ENCODE measurements at places on chromosomes 16 and 17.

DNA sequence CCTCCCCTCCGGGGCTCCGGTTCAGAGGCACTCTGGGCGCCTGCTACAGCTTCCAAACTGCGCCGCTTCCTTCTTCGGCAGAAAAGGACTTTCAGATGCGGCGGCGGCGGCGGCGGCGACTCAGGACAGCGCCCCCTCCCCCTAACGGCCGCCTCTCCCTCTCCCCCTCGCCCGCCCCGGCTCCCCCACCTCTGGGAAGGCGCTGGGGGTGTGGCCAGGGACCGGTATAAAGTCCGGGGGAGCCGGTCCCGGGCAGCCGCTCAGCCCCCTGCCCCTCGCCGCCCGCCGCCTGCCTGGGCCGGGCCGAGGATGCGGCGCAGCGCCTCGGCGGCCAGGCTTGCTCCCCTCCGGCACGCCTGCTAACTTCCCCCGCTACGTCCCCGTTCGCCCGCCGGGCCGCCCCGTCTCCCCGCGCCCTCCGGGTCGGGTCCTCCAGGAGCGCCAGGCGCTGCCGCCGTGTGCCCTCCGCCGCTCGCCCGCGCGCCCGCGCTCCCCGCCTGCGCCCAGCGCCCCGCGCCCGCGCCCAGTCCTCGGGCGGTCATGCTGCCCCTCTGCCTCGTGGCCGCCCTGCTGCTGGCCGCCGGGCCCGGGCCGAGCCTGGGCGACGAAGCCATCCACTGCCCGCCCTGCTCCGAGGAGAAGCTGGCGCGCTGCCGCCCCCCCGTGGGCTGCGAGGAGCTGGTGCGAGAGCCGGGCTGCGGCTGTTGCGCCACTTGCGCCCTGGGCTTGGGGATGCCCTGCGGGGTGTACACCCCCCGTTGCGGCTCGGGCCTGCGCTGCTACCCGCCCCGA lies at the start of gene IGFBP4:
TSS of gene IGFBP4 (plus strand) at position 255 of the 792 bp plus-strand sequence. CDS start at position 541, 286 bp downstream.
- DNase-seq, result no peak

DNA sequence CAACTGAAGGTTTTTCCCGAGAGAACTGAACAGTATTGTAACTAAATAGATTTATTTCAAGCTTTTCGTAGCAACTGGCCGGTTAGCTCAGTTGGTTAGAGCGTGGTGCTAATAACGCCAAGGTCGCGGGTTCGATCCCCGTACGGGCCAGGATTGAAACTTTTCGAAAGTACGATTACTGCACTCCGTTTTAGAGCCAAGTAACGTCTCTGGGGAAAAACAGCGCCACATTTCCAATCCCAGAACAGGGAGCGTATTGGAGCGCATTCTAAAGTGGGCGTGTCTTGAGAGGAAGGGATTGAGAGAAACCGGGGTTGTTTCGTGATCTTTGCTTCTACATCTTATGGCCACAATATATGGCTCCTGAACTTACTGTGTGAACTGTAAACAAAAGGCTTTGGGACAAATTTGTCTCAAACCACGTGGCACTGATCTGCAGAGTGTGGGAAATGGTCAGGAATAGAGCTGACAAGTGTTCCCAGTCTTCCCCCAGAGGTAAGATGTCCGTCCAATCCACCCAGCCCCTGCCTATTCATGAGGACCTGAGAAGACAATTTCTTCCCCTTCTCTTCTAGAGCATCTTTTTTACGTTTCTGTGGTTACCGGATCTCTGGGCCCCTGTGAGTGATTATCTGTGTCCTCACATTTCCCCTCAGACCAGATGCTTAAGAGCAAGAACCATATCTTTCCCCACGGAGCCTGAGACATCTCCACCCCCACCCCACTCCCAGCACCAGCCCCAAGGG lies 2.3 kb downstream of the BORCS6 start:
- DNase-seq, result peak; percentile 96

GRCh38 chr17:79464318-79465010 lies 146.4 kb downstream of the RBFOX3 start:
- no peak for DNase-seq

DNA sequence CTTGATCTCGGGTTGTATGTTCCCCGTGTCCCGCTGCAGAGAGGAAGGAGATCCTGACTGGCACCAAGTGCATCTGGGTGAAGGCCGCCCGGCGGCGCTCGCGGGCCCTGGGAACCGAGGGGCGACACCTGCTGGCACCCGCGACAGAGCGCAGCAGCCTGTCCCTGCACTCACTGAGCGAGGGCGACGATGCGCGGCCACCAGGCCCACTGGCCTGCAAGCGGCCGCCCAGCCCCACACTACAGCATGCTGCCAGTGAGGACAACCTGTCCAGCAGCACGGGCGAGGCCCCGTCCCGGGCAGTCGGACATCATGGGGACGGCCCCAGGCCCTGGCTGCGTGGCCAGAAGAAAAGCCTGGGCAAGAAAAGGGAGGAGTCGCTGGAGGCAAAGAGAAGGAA lies 7.5 kb downstream of the BTBD17 start:
- DNase-seq, result no peak

DNA sequence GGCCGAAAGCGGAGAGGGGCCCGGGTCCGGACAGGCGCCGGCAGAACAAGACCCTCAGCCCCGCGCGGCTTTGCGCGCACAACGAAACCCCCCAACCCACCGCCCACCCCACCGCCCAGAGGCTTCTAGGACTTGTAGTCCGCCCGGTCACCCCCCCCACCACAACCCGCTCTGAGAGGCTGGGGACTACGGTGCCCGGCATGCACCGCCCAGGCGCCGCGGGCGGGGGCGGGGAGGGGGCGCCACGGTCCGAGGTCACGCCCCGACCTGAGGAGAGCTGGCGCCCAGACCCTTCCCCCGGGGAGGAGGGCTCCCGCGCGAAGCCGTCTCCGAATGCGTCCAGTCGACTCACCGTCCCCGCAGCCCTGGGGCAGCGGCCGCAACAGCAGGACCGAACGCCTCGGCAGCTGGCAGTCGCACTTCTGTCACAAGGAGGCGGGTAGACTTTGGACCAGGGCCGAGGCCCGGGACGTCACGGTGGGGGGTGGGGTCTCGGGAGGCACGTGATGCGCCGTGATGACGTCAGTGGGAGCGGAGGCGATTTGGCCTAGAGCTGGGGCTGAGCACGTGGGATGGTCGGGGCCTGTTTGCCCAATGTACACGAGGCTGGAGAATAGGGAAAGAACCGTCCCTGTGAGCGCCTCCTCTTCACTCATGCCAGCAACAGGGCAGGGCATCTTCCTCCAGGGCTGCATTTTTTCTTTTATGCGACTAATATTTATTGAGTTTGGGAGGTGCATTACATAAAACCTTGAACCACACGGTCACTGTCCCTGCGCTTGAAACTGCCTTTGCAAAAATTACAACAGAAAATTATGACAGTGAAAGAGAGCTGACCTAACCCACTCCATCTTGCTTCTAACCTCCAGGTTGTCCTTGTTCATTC lies at the start of gene CDIP1:
TSS of gene CDIP1 (minus strand) at position 424 of the 886 bp plus-strand sequence. CDS start 24,643 bp downstream, outside the sequence.
- peak; percentile 90 for DNase-seq

- no peak for DNase-seq
Measured at GRCh38 chr16:67844497-67844896, 2.2 kb upstream of the NUTF2 start.

DNA sequence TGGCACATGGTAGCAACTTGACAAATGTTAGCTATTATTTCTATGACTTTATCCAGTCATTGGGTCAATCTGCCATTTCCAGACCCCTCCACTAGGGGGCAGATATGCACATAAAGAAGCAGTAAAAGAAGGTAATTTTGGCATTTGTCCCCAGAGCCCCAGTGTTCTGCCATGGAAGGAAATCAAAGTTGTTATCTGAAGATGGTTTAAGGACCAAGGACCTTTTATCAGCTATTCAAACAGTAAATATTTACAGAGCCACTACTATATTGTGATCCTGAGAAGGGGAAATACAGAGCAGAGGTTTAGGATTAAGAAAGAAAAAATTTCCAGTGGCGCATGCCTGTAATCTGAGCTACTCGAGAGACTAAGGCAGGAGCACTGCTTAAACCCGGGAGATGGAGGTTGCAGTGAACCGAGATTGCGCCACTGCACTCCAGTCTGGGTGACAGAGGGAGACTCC lies 20.0 kb downstream of the TRAF4 start:
- DNase-seq, result no peak

- DNase-seq, result no peak
Measured at GRCh38 chr16:84919269-84919668, 92.1 kb downstream of the ZDHHC7 start.

- no peak for DNase-seq
Measured at GRCh38 chr16:13118091-13118490, 216.7 kb downstream of the SHISA9 start.

DNA sequence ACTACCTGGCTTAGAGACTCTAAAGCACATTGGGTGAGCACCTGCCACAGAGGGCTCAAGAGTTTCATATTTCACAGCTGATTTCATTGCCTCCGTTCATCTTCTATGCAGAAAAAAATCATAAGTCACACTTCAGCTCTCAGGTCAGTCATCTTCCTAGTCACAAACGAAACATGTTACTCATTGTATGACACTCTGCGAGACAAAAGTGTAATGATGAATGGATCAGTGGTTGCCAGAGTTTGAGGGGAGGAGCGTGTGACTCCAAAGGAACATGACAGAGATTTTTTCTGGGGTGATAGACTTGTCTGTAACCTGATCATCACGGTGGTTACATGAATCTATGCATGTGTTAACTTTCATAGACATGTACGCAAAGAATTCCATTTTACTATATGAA lies 195.2 kb upstream of the CNTNAP4 start:
- no peak for DNase-seq

GRCh38 chr17:28199115-28199514 lies 119.9 kb upstream of the TMEM97 start:
- DNase-seq, result no peak

GRCh38 chr17:58330997-58331814 lies 2.6 kb upstream of the TSPOAP1 start:
- DNase-seq, result no peak

- DNase-seq, result no peak
Measured at GRCh38 chr16:50992350-50993032, 158.6 kb downstream of the SALL1 start.

DNA sequence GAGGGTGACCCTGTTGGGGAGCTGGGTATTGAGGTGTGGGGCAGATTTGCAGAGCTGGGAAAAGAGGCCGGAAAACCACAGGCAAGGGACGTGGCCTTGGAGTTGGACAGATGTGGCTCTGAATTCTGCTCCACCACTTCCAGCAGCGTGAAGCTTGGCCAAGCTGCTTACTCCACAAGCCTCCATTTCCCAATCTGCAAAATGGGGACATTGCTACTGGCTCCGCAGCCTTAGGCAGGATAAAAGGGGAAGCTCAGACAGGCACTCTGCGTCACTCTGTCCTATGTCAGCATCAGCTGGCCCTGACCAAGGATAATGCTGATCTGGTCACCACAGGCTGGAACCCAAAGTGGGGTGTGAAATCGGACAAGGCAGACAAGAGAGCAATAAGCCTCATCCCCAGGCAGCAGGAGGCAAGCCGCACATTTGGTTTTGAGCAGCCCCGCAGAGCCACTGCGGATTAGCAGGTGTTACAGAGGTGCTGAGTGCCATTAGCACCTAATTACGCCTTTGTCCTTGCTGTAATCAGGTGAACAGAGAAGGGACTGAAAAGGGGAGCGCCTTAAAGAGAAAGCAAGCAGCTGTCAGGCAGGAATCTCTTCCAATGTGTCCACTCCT lies 54.8 kb downstream of the SDK2 start:
- DNase-seq, result no peak

DNA sequence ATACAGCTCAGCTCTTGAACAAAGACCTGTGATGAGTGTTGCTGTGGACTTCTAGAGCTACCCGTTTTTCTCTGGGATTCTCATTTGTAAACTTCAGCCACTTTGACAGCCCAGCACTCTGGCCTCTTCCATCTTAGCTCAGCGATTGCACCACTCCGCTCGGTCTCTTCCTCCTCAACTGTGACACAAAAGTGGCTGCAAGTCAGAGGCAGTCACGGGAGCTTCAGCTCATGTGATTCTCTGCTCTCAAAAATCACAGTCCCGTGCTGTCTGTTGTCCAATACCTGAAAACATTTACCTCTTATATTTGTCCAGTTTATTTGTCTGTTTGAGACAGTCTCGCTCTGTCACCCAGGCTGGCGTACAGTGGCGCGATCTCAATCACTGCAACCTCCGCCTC lies 75.7 kb upstream of the DNAH17 start:
- DNase-seq, result no peak

- DNase-seq, result no peak
Measured at GRCh38 chr16:82750068-82750467, 123.3 kb downstream of the CDH13 start.

- peak; percentile 92 for DNase-seq
Measured at GRCh38 chr17:30376621-30377452, 1.9 kb upstream of the CPD start.

DNA sequence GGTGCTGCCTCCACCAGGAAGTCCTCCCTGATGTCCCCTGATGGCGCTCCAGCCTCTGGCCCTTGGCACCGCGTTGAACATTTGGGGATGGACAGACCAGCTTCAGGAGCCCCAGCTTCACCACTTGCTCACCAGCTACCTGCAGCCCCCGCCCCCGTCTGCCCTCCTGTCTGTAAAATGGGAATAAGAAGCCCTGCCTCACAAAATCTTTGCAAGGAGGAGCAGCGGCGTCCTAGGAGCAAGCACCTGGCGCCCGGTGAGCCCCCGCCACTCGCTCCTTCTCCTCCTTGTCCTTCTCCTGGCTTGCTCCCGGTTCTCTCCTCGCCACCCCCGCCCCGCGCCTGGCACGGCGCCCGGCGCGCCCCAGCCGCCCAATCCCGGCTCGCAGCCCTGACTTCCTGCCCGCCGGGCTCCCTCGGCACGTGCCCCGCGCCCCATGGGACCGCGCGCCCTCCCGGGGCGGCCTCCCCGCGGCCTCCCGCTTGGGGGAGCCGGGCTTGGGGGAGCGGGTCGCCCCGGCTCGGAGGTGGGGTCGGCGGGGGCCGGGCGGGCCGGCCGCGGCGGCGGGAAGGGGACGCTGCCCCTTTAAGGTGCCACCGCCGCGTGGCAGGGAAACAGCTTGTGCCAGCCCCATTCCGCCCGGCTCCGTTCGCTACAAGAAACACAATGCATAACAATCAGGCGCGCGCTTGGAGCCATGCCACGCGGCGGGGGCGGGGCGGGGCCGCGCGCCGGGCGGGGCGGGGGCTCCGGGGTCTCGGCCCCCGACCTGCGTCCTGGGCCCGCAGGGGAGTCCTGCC lies 9.1 kb upstream of the PPP1R1B start:
- no peak for DNase-seq

- DNase-seq, result no peak
Measured at GRCh38 chr17:57271821-57272220, 15.5 kb downstream of the MSI2 start.

GRCh38 chr16:49562228-49562627 lies 188.6 kb downstream of the C16orf78 start:
- DNase-seq, result no peak

- no peak for DNase-seq
Measured at GRCh38 chr16:11665071-11665491, 3.2 kb upstream of the SNN start.

GRCh38 chr17:50575581-50576210 lies 15.2 kb downstream of the CACNA1G start:
- DNase-seq, result no peak

GRCh38 chr16:83769397-83770008 lies 38.3 kb upstream of the HSBP1 start:
- no peak for DNase-seq

- no peak for DNase-seq
Measured at GRCh38 chr16:85628645-85629044, 15.5 kb downstream of the GSE1 start.

GRCh38 chr16:62568926-62569325 lies 532.7 kb upstream of the CDH8 start:
- DNase-seq, result no peak
